ENCODE measurements at places on chromosomes 3 and 15. TPM values are rescaled to one million over a fixed set of nuclear protein-coding genes. Genes with fewer than 3 reads are reported as not detected.
A peak's percentile ranks its signal among the peaks of the same experiment; 100 is the strongest.

DNA sequence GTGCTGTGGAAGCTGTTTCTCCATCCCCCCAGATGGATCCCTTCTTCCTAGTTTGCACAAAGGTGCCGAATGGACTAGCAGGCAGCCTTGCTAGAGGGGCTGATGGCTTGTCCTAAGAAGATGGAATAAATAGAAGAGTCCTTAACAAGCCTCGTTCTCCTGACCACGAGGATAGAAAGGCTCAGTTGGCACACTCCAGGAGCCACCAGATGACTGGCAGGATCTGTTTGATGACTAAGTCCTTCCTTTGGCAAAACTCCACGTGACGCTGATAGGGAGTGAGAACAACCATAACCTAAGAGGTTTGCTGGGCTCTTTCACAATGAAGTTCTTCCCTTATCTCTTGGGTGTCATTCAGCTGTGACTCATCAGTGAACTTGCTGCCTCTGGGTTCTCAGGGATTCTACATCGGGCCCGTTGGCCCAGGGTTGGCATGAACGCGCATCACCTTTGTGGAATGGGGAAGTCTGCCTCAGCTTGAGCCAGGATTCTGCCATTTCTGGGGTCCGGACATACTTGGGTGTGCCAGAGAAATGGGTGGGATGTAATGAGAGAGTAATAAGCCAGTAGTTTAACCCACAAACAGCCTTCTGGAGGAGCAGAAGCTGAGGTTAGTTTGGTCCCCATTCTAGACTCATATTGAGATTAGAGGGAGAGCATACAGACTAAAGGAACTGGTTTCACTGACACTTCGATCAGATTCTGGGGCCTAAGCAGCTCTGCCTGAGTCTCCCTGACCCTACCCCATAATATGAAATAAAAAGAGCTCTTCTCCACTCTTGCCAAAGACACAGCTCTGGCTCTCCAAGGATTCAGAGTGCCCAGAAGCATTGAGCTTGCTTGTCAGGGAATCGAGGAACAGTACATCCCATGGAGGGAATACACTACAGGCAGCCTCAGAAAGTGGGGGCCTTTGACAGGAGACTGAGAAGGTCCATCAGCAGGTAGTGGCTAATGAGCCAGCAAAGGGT is 2.0 kb upstream of the MELTF start:
- peak; percentile 99 for DNase-seq

DNA sequence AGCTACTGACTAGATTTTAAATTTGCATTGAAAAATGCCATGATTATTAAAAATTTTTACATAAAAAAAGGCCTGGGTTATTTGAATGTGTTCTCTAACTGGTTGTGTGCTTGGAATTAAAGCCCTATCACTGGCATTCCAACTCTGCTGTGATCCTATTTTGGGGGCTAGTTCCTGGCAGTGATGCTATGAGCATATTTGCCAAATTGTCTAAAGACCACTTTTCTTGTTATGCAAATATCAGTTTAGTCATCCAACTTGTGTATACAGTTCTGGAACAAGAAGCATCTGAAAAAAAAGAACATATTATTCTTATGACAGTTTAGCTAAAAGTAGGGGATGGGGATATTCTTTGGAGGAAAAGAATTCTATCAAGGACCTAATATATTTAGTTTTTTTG is 243.4 kb upstream of the ZNF717 start:
- DNase-seq: no peak

The ECE2 gene
- total RNA-seq: not detected

GRCh38 chr3:133882986-133883586 is 12.6 kb downstream of the RAB6B start:
- no peak for DNase-seq

GRCh38 chr15:70792171-70792573 is 28.8 kb upstream of the UACA start:
- DNase-seq: peak; percentile 93

DNA sequence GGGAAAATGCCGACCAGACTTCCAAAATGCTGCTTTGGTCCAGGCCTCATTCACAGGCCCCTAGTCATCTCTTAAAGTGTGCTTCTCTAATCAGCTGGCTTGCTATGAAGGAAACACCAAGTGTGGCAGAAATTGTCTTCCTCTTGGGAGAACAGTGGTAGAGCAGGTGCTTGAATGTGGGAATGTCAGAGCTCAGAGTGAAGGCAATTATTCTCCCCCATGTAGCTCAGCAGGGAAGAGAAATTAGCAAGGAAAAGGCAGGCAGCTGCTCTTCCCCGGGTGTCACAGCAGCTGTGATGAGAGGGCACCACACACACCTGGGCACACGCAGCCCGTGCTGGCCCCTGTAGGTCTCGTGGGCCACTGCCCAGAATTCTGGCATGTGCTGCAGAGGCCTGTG is 358.5 kb downstream of the WDR72 start:
- no peak for DNase-seq
